Astrocyte of the hippocampus (primary cell): ENCODE measurements at places on chromosomes 3 and 15.
A peak's percentile ranks its signal among the peaks of the same experiment; 100 is the strongest.

DNA sequence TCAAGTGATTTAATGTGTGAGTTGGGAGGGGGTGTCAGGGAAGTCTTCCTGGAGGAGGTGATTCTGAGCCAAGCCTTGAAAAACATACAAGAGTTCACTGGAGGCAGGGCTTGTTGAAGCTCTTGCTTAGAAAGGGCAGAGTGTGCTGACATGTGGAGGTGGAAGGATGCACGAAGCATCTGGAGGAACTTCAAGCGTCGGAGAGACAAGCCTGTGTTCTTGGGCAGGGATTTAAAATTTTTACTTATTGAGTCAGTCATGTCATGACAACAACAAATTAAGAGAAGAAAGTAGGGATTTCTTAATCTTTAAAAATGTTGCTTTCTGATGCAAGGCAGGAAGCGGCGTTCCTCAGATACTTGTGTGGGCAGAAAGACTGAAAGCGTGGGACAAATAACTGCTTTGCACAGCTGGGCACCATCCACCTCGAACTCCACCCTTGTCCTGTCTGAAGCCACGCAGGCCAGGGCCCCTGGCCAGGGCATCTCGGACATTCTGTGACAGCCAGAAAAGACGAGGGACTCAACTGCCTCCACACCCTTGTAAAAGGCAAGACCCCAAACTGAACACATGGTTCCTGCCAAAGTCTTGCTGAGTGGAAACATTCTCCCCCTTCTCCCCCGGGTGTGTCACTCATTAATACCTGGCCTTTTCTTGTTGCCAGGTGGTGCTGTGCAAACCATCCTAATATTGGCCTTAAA lies 6.9 kb upstream of the IL16 start:
- DNase-seq = no peak

- DNase-seq = no peak
Observed at GRCh38 chr3:22322861-22323260, 571.9 kb upstream of the ZNF385D start.

DNA sequence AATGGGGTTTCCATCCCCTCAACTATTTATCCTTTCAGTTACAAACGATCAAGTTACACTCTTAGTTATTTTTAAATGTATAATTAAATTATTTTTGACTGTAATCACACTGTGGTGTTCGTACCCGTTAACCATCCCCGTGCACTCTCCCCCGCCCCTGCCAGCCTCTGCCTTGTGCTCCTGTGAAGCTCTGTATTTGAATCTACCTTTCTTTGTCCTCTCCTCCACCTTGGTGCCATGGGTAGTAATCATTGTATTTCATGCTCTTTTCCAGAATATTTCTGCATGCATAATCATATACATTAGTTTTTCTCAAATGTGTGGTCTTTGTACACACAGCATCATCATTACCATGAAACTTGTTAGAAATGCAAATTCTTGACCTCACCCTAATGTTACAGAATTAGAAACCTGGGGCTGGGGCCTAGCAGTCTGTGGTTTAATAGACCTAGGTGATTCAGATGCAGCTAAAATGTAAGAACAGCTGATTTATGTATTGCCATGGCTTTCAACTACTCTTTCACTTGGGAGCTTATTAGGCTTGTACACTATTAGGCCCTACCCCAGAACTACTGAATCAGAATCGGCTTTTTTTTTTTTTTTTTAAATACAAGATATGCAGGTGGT lies 91.5 kb downstream of the STT3B start:
- DNase-seq = no peak

DNA sequence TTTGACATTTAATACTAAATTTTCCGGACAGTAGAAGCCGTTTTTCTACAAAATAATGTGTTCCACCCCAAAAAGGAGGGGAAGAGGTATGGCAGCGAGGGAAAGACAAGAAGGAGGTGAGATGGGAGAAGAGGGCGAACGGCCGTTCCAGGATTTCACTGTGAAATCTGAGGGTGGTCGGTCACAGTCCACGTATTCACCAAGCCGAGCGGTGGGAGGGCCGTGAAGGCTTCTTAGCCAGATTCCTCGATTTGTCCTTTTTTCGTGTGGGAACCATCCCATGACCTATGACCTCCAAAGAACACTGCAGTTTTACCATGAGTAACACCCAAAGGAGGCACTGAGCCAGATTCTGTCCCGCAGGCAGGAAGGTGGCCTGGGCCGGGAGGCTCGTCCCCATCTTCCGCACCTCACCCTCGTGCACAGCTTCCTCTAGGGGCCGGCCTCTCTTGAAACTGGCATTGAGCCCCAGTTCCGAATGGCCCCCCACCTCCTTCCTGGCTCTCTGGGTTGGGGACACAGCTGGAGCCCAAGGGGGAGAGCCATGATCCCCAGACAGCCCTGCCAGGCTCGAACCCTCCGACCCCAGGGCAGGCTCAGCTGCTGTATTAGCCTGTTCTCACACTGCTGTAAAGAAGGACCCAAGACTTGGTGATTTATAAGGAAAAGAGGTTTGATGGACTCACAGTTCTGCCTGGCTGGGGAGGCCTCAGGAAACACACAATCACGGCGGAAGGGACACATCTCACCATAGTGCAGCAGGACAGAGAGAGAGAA lies 23.7 kb downstream of the XXYLT1 start:
- DNase-seq = no peak

- peak; percentile 56 for DNase-seq
Observed at GRCh38 chr3:143847787-143848631, at the start of gene SLC9A9. TSS of gene SLC9A9 (minus strand) at chr3:143848468. CDS start at chr3:143848322, 146 bp downstream.

DNA sequence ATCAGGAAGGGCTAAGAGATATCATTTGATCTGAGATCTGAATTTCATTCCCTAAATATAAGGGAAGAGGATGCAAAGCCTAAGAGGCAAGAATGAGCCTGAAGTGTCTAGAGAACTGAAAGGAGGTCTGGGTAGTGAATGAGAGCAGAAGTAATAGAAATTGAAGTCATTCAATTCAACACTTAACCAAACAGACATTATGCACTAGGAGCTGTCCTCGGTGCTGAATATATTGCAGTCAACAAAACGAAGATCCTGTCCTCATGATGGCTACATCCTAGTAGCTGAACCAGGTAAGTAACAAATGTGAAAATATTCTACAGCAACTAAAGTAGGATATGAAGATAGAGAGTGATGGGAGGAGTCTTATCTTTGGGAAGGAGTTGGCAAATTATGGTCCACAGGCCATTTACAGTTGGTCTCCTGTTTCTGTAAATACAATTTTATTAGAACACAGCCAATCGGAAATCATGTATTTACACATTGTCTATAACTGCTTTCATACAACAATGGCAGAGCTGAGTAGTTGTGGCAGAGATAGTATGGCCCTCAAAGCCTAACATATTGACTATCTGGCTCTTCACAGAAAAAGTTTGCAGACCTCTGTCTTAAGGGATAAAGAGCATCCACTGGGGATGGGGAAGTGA lies 192.9 kb upstream of the CADPS start:
- peak; percentile 84 for DNase-seq

GRCh38 chr3:149790268-149790667 lies 2.1 kb downstream of the ANKUB1 start:
- no peak for DNase-seq

GRCh38 chr3:58332575-58333188 lies at the start of gene PXK:
TSS of gene PXK (plus strand) at chr3:58332892. CDS start at chr3:58332989, 97 bp downstream.
- DNase-seq = peak; percentile 94

DNA sequence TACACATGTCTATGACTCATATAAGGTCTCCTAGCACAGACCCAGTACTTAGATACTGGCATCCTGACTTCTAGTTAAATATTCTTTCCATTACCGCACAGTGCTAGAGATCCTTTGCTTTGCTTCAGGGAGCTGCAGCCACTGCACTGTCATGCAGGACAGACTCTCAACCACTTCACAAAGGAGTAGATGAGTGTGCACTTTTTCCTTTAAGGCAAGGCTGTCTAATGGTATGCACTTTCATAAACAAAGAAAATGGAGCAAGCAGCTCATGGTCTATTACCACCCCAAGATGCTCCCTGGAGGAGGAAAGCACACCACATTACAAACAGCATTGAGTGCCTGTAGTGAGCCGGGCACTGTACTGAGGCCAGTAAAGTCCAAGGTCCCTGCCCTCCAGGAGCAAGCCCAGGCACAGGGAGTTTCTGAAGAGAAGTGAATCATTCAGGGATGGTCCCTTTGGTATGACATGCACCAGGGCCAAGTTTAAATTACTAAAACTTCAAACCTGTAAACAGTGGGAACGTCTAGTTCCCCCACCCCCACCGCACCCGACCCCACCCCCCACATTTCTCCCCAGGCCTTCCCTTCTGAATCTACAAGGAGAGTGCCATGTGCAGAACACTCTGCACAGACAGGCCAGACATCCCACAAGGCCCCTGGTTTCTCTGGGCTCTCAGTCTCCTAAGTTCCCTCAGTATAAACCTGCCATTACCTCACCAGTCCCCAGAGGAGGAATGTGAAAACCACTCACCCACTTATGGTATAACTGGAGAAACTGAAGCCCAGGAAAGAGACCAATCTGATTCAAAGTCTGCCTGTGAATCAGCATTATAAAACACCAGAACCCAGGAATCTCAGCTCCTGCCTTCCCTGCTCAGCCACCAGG lies 107.8 kb upstream of the BCL6 start:
- no peak for DNase-seq

DNA sequence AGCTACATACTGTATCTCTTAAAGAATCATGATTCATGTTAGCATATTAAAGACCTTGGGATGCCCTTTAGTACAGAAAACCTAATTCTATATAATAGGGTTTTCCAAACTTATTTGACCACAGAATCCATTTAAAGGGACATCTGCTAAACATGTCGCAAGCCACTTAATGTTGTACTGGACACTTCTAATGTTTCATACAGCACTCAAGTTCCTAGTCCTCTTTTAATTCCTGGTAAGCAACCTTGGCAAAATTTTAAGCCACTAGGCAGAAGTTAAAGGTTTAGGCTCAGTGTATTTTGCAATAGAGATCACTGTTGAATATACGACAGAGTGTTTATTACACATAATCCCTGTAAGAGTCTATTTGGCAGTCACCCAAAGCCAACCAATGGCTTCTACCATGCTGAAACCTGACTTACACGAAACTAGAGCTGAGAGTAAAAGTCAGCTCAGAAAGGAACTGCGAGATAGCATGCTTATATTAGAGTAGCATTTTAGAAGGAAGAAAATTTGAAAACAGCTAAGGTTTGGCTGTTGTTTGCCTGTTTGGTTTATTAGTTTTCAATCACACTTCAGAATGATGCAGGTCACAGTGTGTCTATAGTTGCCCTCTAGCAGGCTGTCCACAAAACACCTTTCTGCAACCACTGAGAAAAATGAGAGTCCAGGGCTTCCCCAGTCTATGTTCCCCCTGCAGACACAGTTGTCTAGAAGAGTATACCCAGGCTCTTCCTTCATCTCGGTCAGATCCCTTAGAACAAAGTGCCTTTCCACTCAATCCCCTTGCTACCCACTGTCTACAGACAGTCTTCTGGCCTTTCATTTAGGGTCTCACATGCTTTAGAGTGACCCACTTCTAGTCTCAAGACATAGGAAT lies 104.4 kb downstream of the FMN1 start:
- DNase-seq = peak; percentile 67

GRCh38 chr15:40096094-40096891 lies 12.4 kb downstream of the BMF start:
- no peak for DNase-seq

- DNase-seq = no peak
Observed at GRCh38 chr3:134892326-134892725, 97.3 kb downstream of the EPHB1 start.

DNA sequence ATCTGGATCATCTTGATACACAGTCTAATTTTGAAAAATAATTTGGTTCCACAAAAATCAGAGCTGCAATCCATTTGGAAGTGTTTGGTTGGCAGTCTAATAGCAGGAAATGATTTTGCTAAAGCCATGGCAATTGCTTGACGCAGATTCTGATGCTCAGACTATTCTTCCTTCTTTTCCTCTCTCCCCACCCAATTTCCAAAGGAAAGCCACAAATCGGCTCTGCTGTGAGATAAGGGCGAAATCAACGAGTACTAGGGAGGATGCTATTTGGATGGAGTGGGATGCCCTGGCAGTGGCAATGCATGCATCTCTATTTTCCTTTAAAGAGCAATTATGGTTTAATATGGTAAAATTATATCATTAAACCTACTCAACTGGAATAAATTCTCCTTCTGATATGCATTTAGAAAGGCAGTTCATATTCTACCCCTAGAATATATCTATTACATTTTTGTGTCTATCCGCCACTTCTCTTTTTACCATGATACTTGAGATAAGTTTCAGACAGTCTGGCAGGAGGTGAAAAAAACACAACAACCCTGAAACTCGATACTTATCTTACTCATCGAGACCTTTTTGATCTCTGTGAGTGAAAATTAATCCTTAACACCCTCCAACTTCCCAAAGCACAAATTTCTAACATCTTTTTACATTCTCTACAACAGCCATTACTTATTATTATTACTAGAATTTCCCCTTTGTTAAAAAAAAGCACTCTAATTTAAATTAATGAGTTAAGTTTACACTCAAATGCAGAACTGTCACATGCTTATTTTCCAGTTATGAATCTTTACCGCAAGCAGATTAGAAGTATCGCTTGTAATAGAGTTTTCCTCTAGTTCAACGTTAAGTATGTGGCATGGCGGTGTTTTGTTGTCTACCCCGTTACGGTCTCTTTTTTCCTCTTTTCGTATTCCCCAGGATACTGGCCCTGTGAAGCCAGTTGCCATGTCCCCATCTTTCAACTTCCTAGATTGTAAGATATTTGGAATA lies 433.3 kb downstream of the FOXP1 start:
- no peak for DNase-seq

DNA sequence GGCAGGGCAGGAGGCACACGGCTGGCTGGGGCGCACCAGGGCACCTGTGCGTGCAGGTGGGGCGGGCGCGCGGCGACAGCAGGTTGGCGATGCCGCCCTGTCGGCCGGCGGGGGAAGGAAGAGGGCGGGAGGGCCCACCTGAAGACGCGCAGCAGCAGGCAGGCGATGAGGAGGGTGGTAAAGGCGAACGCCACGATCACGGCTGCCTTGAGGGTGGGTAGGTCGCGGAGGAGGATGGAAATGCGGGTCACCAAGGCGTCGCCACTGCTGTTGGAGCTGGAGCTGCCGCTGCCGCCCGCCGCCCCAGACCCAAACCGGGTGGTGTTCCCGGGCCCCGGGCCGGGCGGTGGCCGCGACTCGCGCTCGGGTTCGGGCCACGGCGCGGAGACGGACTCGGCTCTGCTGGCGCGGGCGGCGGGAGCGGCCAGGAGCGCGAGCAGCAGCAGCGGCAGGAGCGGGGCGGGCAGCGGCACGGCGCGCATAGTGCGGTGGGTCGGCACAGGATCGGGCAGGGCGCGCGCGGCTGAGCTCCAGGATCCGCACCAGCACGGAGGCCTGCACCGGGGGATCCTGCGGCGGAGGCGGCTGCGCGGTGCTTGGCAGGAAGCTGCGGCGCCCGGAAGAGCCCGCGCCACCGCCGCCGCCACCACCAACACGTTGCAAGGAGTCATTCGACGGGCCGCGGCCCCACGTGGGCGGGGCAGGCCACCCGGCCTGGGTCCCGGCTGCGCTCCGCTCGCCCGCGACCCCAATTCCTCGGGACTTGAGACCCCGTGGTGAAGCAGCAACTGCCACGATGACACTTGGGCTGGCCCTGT lies at the start of gene FAM174B:
Gene FAM174B, minus strand, starts transcription at position 598 of the 818 bp plus-strand sequence.
- peak; percentile 72 for DNase-seq
